ENCODE measurements at places on chromosomes 1 and 21.

DNA sequence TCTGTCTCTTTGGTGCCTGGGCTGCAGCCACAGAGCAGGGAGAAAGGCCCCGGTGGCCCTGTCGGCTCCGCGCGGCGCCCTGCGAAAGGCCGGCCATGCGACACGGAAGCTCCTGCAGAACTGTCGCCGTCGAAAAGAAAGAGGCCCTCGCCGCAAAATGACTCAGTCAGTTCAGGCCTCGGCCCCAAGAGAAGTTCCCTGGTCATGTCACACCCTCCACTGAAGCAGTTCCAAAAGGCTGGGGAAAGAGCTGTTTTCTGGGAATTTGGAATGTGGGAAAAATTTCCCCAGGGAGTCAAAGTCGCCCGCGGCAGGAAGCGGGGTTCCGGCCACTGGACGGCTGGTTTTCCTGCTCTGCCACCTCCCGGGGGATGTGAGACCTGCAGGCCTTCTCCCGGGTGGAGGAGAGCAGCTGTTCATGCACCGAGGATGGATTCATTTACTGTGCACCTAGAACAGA, 115.8 kb upstream of the ZNF678 start:
- DNase-seq, result no peak

DNA sequence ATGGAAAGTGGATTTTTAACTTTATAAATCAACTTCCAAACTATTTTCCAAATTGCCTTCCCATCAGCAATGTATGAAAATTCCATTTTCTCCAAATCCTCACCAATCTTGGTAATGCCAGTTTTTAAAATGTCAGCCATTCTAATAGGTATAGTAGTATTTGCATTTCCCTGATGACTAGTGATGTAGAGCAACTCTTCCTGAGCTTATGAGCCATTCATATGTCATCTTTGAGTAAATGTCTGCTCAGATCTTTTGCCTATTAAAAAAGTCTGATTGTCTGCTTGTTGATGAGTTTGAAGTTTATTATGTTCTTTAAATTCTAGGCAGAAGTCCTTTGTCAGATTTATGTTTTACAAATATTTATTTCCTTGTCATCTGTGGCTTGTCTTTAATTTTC, 54.7 kb downstream of the KDM1A start:
- DNase-seq, result no peak

DNA sequence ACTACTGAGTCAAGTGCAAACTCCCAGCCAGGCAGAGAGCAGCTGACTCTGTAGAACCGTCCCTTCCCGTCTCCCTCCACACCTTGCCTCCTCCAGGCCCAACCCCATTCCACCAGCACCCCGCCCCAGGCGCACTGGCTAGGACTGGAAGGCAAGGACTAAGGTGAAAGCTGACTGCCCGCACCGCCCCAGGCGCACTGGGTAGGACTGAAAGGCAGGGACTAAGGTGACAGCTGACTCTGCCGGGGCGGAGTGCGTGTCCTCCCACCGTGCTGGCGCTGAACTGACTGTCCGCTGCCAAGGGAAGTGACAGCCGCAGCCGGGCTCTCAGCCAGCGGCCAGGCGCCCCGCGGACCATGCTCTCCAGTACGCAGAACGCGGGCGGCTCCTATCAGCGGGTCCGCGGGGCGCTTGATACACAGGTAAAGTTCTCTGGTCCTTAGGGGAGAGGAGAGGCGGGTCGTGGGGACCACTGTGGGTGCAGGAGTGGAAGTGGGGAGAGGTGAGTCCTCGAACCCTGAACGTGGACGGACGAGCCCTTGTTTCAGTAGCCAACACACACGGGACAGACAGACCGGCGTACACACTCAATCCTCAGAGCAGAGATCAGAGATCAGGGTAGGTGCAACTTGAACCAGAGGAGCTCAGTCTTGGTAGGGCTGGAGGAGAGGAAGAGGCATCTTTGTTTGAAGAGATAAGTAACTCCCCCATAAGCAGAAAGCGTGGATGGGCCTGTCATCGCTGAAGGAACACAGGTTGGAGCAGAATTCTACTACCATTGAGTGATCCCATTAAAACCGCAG, 58.0 kb downstream of the RBM11 start:
- peak; percentile 7 for DNase-seq

DNA sequence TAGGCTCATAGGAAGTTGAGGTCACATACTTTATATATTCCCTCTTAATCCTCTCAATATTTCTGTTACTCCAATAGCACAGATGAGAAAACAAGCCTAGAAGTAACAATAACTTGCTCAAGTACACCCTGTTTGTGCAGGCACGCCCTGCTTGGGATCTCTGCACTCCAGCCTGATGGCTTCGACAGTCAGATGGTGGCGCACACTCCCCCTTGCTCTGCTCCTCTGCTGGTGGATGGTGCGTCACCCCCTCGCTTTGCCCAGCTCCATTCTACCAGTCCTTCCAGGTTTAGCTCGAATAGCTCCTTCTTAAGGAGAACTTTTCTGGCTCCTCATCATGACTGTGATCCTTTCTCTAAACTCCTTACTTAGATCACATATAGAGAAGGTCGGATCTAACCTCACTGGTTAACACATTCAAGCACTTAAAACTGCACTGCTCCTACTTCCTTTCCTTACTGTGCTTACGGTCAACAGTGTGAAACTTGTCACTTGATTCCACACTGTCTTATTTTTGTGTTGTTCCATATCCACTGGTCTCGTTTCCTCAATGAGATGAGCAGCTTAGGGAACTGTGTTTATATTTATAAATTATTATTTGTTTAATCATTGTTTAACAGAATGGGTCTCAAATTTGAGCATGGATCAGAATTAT, 3.0 kb downstream of the TSPAN2 start:
- DNase-seq, result no peak

DNA sequence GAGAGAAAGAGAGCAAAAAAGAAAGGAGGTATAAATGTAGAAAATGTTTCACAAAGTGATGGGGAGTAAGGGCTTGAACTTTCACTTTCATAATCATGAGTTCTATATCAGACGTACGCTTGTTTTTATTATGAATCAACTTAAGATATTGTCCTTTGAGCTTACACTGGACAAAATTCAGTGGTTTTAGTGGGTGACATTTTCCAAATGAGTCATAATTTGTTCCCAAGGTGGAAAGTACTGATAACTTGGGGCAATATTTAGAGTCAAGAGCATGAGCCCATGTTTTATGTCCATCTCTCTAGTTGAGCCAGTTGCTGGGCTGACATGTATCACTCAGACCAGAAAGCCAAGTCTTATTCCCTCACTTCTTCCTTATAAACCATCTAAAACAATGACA, 161.6 kb downstream of the CHRM3 start:
- DNase-seq, result no peak

DNA sequence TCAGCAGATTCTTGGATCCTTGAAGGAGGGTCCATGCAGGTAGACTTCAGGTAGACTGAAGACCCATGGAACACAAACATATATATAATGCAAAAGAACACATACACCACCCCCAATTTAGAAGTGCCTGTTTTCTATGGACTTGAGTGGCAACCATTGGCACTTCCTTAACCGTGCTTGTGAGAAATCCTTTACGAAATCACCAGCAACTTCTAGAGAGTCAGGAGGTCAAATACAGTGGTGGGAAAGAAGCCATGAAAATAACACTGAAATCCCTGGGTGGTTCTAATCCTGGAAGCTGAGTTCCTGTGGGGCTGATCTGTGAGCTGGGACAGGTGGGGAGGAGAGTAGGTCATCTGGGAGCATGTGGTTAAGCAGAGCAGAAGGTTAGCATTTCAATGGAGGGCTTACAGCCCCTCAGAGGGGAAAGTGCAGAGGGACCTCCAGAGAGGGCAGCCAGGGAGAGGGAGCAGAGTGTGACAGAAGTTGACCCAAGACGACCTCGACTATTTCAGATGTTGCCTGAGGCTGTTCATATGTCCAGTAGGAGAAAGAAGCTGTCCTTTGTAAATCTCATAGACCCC, 13.0 kb upstream of the IL10 start:
- no peak for DNase-seq

GRCh38 chr21:46264690-46265144, 20.7 kb downstream of the MCM3AP start:
- no peak for DNase-seq

DNA sequence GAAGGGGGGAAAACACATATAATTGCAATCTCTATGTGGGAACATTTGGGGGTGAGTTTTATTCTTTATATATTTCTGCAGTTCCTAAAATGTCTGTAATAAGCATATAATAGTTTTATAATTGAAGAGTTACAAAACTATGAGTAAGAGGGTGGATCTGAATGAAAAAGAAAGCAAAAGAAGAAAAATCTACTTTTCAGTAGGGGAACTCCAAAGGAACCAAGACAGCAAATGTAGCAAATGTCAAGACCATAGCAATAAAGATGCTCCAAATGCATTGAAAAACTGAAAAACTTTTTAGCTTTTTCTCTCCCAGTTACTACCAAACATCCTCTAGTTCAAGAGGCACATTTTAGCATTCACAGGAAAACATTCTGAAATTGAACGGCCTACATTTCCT, 434.8 kb downstream of the LMO4 start:
- no peak for DNase-seq

DNA sequence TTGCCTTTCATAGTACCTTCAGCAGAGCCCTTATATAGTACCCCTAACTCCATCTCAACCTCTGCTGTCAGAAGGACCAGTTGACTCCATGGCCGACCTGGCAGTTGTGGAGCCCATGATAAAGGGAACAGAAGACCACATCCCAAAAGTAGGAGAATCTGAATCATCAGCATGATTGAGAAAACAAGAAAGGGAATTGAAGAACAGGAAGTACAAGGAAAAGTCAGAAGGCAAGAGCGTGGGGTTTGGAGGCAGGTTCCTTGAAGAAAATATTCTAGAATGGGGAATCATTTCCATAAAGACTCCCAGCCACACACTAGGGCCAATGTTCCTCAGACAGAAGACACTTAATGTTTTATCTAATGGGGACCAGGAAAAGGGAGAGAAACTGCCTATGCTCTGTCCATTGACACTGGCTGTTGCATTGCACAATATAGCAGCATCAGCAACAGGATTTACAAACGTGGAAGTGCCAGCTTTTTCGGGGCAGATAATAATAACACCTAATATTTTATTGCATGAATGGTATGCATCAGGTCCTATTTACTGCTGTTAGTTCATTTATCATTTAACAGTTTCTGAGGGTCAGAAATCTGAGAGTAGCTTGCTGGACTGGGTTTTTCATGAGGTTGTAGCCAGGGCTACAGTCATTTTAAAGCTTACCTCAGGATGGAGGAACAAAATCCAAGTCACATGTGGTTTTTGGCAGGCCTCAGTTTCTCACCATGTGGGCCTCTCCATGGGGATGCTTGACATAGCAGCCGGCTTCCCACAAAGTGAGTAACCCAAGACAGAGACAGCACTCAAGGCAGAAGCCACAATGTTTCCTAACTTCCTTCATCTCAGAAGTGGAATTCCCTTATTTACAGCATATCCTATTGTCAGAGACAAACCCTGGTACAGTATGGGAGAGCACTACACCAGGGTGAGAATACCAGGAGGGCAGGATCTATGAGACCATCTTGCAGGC, 483.4 kb downstream of the PLPP3 start:
- DNase-seq, result no peak

GRCh38 chr1:204870160-204870912, at the start of gene NFASC:
Gene NFASC (plus strand): TSS chr1:204870862. CDS start chr1:204944316, 73,454 bp downstream.
- no peak for DNase-seq

DNA sequence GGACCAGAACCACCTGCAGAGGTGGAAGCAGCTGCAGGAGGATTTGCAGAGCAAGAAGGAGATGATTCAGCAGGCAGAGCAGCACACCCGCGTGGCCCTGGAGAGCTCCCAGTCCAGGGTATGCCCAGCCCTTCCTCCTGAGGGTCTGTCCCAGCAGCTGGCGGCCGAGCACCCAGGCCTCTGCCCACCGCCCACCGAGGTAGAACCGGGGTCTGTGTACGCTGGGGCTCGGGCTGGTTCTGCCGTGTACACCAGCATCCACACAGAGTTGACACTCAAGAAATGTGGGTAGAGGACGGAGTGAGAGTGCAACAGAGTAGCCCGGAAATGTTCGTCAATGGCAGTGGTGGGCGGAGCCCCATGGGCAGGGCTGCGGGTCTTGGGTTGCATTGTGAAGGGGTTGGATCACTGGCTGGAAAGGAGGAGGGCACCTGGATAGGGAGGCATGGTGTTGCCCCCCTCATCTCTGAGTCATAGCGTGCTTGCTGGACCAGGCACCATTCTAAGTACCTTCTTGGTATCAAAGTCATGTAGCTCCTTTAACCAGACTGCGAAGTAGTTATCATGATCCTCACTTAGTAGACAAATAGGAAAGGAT, 5.1 kb upstream of the SMIM1 start:
- no peak for DNase-seq

GRCh38 chr1:50930193-50930592, 29.9 kb downstream of the FAF1 start:
- DNase-seq, result no peak

- DNase-seq, result no peak
Measured at GRCh38 chr1:8426996-8427395, 109.1 kb downstream of the SLC45A1 start.

Measured in DMS79 treated with DMSO at 0.1 percent for 48 hours (cell line).